ENCODE measurements at places on chromosomes 13 and 19.

DNA sequence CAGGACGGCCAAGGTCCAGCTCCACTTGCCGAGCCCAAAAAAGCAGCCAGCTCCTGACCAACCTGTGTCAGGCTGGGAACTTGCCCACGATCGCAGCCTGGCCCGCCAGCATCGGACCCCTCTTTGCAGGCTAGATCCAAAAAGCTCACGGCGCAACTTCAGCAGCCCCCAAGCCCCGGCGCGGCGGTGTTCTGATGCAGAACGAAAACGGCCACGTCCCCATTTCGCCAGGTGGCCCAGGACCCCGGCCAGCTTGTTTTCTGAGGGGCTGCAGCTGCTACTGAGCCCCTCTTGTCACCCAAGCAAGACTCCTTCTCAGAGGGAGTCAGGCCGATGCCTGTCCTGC lies 1.3 kb downstream of the TMEM259 start:
- DNase-seq = no peak

- no peak for DNase-seq
Observed at GRCh38 chr19:42092350-42092749, 16.4 kb downstream of the ZNF574 start.

DNA sequence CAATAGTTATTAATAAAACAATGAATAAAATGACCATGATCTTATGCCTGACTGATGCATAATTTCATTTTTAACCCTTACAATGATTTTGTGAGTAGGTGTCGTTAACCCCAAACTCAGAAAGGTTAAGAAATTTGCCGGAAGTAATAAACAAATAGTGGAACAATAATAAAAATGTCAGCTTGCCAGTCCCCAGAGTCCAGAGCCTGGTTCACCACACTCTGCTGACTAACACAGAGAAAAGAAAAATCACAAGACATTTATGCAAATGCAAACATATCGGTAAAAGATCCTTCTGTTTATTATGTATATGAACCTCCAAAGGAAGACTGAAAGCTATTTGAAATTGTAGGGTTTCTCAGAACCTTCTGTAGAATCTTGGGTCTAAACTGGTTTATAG lies 563.7 kb downstream of the EFNB2 start:
- DNase-seq = no peak

DNA sequence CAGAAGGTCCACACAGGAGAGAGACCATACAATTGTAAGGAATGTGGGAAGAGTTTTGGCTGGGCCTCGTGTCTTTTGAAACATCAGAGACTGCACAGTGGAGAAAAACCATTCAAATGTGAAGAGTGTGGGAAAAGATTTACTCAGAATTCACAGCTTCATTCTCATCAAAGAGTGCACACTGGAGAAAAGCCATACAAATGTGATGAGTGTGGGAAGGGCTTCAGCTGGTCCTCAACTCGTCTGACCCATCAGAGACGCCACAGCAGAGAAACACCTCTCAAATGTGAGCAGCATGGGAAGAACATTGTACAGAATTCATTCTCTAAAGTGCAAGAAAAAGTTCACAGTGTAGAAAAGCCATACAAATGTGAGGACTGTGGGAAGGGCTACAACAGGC lies 5.4 kb upstream of the ZNF225 start:
- DNase-seq = no peak

- DNase-seq = no peak
Observed at GRCh38 chr19:995051-995827, 5.0 kb upstream of the GRIN3B start.

- DNase-seq = no peak
Observed at GRCh38 chr13:50236898-50237318, 221.7 kb downstream of the KCNRG start.

DNA sequence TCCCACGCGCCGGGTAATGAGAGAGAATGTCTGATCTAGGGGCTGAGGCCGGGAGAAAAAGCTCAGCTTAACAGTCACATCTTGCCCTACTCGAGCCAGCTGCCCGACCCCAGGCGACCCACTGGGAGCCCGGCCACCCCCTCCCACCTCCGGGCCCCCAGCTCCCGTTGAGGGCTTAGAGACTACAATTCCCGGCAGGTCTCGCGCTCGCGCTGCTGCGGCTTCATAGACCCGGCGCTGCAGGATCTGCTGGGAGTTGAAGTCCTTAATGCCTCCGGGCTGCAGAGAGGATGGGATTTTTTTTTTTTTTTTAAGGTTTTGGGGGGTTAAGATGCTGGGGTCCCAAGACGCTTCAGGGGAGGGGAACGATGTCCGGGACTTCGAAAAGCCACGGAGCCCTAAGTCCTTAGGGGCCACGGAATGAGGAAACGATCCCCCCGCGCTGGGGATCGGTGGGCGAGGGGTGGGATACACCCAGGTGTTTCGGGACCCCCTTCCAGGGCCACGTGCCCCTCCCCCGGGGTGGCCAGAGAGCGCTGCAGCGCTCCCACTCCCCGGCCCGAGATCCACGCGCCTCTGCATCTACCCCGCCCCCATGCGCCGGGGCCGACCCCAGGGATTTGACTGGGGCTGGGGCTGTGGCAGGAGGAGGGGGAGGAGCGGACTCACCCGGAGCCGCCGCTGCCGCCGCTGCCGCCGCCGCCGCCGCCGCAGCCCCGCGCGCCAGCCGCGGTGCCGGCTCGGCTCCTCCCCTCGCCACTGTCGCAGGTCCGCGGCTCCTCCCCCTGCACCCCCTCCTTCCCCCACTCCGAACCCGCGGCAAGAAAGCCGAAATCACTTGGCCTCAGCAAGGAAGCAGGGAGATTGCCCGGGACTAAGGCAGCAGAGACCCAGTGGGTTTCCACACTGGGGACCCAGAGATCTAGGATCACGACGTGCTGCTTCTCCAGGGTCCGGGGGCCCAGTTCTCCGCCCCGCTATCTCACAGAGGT lies at the start of gene SYT3:
Gene SYT3, minus strand, starts transcription at position 761 of the 992 bp plus-strand sequence. CDS start 2,470 bp downstream, outside the sequence.
- no peak for DNase-seq

Measured in NCI-H2081 treated with DMSO at 0.1 percent for 48 hours (cell line).